Left ventricle myocardium superior (tissue), 1 donor: ENCODE measurements at places on chromosomes 12 and 14.

DNA sequence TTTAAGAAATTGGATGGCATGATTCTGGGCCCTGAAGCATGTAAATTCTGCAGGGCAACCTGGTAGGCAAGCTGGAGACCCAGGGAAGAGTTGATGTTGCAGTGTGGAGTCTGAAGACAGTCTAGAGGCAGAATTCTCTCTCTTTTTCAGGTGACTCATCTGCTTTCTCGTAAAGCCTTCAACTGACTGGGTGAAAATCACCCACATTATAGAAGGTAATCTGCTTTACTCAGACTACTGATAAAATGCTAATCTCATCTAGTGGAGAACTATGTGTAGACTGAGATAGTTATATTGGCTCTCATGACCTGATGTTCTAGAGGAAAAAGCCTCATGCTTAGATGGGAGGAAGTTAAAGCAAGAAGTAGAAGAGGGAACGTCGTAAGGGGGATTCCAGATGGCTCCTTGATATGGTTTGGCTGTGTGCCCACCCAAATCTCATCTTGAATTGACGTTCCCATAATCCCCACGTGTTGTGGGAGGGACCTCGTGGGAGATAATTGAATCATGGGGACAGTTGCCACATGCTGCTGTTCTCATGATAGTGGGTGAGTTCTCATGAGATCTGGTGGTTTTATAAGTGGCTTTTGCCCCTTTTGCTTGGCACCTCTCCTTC lies 723.8 kb downstream of the BCL11B start:
- DNase-seq, result no peak

GRCh38 chr12:96215919-96216273 lies 21.7 kb downstream of the ELK3 start:
- DNase-seq, result no peak

DNA sequence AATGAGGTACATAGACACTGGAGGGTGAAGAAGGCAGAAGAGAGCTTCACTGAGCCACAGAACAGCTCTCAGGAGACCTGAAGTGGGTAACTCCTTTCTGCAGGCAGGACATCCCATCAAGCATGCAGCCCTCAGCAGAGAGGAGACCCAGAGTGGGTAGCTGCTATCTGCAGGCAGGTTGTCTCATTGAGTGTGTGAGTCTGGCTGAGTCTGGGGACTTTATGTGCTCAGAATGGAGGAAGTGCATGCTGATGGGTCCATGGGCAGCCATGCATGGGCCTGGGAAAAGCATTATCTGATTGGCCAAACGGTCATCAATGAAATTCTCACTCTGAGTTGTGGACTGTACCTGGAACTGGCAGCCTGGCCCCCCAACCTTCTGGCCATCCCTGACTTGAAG lies 14.7 kb upstream of the HIGD1C start:
- no peak for DNase-seq

DNA sequence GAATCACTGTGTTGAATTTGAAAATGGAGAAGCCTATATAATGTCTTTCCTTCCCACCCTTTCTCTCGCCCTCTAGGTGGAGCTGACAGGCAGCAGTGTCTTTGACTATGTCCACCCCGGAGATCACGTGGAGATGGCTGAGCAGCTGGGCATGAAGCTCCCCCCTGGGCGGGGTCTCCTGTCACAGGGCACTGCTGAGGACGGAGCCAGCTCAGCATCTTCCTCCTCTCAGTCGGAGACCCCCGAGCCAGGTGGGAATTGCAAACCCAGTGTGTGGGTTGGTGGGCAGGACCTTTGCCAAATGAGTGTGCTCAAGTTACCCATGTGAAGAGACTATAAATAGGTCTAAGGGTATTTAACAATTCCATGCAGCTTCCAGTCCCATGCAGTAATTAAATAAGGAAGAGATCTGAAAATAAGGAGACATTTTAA lies 274.7 kb downstream of the EGLN3 start:
- peak; percentile 37 for DNase-seq

- DNase-seq, result no peak
Measured at GRCh38 chr14:76654573-76655108, 106.6 kb upstream of the VASH1 start.
